ENCODE measurements at places on chromosomes 2 and 18. TPM values are rescaled to one million over a fixed set of nuclear protein-coding genes. Genes with fewer than 3 reads are reported as not detected.

DNA sequence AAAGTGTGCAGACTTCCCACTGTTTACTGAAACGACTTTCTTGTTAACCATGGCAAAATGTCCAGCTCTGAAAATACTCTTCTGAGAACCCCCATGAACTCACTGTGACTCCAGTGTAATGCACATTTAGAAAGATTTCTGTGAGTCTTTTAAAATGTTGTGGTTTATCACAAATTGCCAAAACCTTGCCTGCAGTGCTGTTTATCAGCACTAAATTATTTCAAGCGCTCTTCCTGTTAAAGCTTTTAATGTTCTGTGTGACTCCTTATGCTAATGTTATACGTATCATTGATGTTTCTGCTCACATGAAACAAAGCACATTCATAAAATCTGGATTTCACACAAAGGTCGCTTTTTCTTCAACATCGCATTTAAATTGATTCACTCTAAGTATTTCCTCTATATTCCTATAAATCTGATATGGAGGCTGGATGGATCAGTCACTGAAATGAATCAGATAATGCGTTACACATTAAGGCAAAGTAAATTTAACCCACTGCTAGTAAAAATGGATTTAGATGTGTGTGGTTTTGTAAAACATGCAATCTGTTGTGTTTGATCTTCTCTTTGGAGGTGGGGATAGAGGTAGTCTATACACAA lies 521.2 kb downstream of the NYAP2 start:
- no peak for DNase-seq

GRCh38 chr2:101770726-101771125 lies 73.2 kb downstream of the MAP4K4 start:
- no peak for DNase-seq

DNA sequence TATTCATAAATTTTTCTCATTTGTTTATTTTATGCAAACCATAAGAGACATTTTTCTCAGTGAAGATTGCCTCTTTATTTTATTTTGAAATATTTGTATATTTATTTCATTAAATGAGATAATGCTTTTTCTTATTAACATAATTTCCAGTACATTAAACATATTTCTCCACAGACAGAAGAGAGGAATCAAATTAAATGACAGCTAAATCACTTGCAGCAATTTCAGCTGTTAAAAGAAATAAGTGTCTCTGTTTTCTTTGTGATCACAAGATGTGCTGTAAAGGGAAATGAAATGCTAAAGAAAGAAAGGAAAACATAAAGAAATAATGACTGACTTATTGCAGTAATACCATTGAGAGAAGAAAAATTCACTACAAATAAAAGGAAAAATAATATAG lies 414.0 kb upstream of the FANCL start:
- no peak for DNase-seq

DNA sequence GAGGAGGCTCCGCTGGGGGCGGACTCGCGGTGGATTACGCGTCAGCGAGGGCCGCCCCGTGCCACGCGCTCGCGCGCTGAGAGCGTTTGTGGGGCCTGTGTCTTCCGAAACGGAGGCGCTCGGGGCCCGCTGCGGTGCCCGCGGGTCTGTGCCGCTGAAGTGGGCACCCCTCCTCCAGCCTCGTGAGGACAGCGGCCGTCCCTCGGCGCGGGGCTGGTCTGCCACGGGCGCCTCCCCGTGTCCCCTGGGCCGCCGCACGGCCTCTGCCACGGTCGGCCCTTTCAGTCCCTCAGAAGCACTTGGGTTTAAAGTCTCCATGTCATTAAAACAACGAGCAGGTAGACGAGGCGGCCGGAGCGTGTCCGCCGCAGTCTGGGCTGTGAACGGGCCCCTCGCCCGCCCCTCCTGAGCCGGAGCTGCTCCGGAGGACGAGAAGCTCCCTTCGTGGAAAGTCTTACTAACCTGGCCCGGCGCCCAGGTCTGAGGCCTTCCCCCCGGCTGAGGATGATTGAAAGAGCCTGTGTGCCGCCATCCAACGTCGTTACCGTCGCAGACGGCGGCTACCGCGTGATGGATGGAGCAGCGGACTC lies 97.6 kb downstream of the NFATC1 start:
- DNase-seq: peak; percentile 48

DNA sequence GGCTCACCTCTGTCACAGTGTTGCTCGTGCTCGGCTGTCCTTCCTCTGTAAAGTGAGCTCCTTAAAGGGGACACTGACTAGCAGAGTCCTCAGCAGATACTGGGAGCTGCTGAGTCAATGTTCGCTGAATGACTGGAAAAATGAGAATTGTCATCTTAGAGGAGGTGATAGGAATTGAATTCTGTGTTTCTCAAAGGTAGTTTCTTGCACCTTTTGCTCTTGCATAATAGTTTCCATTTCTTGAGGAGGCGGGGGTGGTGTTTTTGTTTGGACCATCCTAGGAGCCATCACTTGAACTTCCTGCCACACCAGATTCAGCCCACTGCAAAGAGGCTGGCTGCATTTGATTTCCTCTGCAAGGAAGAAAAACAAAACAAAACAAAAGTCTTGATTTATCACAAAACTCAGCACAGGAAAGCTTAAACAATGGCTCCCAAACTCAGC lies 11.4 kb upstream of the RFX8 start:
- no peak for DNase-seq

DNA sequence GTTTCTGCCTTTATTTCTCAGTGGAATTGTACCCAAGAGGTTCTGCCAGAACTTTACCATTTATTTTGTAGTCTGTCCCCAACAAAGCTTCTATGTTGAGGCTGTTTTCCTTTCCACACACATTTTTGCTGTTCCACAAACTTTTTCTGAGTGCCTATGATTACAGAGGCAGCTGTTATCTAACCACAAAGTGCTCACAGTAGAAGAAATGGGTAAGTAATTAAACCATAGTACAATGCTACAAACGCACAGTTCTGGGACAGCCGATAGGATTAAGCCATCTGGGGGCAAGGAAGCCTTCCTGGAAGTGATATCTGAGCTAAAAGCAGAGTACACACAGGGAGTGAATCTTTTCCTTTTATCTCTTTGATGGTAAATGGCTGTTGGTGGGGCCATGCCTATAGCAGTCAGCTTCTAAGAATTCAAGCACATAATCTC lies 3.9 kb upstream of the MGAT4A start:
- DNase-seq: no peak

DNA sequence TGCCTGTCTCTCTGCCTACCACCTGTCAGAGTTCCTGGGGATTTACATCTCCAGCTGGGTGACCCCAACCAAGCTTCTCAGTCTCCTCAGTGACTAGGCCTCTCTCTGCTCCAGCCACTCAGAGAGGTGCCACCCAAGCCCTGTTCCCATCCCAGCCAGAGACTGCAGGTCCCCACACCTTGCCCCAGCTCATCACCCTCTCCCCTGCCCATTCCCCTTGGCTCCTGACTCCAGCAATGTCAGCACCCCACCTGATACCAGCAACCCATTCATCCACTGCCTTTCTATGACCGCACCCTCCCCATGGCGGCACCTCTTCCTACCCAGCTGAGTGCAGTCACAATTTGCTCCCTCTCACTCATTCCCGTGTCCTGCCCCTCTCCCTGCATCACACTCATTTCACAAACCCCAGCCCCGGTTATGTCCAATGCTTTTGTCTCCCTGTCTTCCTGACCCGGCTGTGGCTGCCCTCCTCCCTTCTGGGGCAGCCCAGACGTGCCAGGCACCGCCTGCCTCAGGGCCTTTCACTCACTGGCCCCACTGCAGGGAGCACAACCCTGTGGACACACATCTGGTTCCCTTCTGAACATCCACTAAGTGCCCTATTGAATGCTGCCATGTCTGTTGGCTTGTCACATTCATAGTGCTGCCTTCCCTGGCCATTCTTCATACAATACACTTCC lies 494.8 kb upstream of the HS6ST1 start:
- DNase-seq: no peak

DNA sequence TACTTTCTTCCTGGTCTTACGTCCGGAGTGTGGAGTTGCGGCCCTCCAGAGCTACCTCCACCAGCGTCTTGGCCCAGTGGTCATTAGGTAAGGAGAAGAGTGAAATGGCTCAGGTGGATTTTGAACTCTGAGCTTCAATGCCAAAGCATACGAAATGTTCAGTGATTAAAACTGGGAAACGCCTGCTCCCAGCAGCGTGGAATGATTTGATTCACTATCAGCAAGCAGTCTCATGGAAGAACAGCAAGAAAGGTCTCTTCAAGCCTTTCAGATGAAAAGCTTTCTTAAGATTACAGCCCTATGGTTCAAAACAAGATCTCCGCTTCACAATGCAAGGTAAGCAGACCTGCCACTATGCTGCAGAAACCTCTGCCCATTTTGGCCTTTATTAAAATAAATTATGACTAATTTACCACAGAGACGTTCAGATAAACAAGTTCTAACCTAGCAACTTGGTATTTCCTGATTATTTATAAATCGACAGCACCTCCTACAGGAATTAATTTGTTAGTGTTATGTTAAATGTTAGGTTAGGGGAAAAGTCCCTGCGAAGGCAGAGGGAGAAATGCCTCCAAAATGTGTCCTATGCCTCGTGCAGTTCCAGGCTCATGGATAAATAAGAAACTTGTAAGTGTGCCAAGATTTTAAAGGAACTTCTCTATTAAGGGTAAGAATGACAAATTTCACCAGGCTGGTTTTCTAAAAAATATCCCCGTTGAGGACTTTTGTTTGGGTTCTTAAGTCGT lies 10.1 kb downstream of the SP9 start:
- no peak for DNase-seq

TBR1 gene
- not detected for polyA plus RNA-seq

ARHGEF33 gene
- 0.25 TPM for polyA plus RNA-seq

IL1F10 gene
- polyA plus RNA-seq: not detected

Measured in psoas muscle (tissue), 8 donors.